ENCODE measurements at places on chromosomes 11 and 22. TPM values are rescaled to one million over a fixed set of nuclear protein-coding genes. Genes with fewer than 3 reads are reported as not detected.
A peak's percentile ranks its signal among the peaks of the same experiment; 100 is the strongest.

The ANGPTL5 gene
- polyA plus RNA-seq: not detected

The AMOTL1 gene
- 3.5 TPM for polyA plus RNA-seq

The POU2F3 gene
- 0.54 TPM for polyA plus RNA-seq

The TRIM51 gene
- not detected for polyA plus RNA-seq

The DKK3 gene
- 2.7 TPM for polyA plus RNA-seq

The FGF19 gene
- 0.07 TPM for polyA plus RNA-seq

The VPREB1 gene
- not detected for polyA plus RNA-seq

GRCh38 chr11:94800414-94800813, 32.3 kb downstream of the AMOTL1 start:
- H3K36me3 ChIP-seq: no peaks in the 10 kb centered on the region
- DNase-seq: peak; percentile 59
- no peaks in the 10 kb centered on the region for H3K27me3 ChIP-seq
- H3K4me1 ChIP-seq: peaks cover 24% of the 10 kb centered on the region

DNA sequence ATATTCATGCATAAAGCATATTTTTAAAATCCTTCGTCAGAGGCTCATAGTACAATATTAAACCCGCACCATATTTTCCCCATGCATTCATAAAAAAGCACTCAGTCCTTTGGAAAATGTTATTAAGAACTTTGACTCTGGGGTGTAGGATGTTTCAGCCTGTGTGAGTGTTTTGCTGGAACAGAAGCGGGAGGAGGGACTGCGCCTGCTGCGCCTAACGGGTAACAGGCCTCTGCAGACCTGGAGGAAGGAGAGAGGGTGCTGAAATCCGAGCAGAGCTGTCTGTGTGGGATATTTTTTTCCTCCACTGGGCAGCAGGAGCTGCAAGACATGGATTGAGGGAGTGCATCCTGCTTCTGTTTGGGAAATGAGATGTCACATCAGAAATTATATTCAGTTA, 483.0 kb downstream of the BRD1 start:
- no peaks in the 10 kb centered on the region for H3K27me3 ChIP-seq
- H3K36me3 ChIP-seq: no peaks in the 10 kb centered on the region
- no peaks in the 10 kb centered on the region for H3K4me1 ChIP-seq
- H3K4me3 ChIP-seq: no peak overlapping the region
- no peak for DNase-seq

GRCh38 chr22:40453671-40454070, 83.3 kb downstream of the SGSM3 start:
- H3K27ac ChIP-seq: no peak overlapping the region
- no peak overlapping the region for H3K4me3 ChIP-seq
- H3K27me3 ChIP-seq: no peaks in the 10 kb centered on the region
- no peaks in the 10 kb centered on the region for H3K36me3 ChIP-seq

DNA sequence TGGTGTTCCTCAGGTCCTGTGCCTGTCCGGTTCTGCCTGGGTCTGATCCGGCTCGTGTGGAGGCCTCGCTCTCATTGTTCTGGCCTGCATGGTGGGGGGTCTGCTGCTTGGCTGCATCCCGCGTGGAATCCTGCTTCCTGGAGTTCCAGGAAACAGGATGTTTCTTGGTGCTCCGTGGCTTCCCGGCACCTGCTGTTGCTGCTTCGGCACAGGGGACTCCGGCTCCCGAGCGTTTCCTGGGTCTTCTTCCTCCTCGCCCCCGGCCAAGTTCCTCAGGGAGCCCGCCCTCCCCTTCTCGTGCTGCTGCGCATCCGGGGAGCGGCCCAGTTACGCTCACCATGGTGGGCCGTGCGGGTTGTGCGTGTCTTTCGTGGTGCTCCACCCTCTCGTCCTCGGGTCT, 29.9 kb downstream of the GLB1L2 start:
- no peak for DNase-seq
- H3K36me3 ChIP-seq: no peaks in the 10 kb centered on the region
- H3K4me1 ChIP-seq: no peaks in the 10 kb centered on the region

DNA sequence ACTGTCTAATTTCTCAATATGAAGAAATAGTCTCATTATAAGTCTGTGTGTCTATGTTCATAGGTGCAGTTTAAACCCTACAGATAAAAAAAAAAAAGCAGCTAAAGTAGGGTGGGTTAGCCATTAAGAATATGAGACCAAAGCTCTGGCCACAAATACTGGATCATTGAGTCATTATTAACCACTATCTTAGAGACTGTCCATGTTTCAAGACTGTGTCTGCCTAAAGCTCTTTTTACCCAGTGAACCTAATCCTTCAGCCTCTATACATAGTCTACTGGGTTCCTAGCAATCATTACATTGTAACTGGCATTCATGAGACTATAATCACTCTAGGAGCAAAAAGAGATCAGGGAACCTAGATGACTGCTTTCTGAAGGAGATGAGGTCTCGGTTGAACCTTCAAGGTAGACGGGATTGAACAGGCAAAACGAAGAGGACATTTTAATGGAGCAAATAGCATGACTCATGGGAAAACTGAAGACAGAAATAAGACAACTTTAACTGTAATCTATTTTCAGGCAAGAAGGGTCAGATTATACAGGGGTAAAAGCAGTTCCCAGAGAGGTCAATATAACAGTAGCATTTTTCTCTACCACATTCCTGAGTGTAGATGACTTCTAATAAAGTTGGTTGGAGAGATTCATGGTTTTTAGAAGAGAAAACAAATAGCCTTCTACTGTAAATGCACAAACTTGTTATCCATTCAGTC, 64.0 kb upstream of the FIBIN start:
- H3K27me3 ChIP-seq: no peaks in the 10 kb centered on the region
- no peak overlapping the region for H3K4me3 ChIP-seq
- DNase-seq: no peak
- no peak overlapping the region for H3K27ac ChIP-seq

GRCh38 chr11:101705972-101706371, 122.2 kb upstream of the TRPC6 start:
- DNase-seq: no peak
- H3K27me3 ChIP-seq: no peaks in the 10 kb centered on the region
- no peaks in the 10 kb centered on the region for H3K4me1 ChIP-seq
- H3K36me3 ChIP-seq: no peaks in the 10 kb centered on the region
- H3K4me3 ChIP-seq: no peak overlapping the region
- H3K27ac ChIP-seq: no peak overlapping the region

GRCh38 chr11:6251990-6252473, 7.6 kb upstream of the CCKBR start:
- H3K4me1 ChIP-seq: peaks cover 10% of the 10 kb centered on the region
- no peak overlapping the region for H3K4me3 ChIP-seq
- H3K27me3 ChIP-seq: no peaks in the 10 kb centered on the region
- no peaks in the 10 kb centered on the region for H3K36me3 ChIP-seq

GRCh38 chr11:79253280-79253679, 187.6 kb downstream of the TENM4 start:
- no peaks in the 10 kb centered on the region for H3K36me3 ChIP-seq
- no peaks in the 10 kb centered on the region for H3K27me3 ChIP-seq
- no peak overlapping the region for H3K27ac ChIP-seq
- no peaks in the 10 kb centered on the region for H3K4me1 ChIP-seq
- DNase-seq: no peak

- H3K4me3 ChIP-seq: no peak overlapping the region
- no peaks in the 10 kb centered on the region for H3K36me3 ChIP-seq
- H3K4me1 ChIP-seq: no peaks in the 10 kb centered on the region
- H3K27ac ChIP-seq: no peak overlapping the region
These were observed 36.9 kb downstream of the OR6Q1 start for GRCh38 chr11:58067685-58068084.

GRCh38 chr11:27795955-27796861, 96.0 kb upstream of the BDNF start:
- no peak overlapping the region for H3K4me3 ChIP-seq
- H3K27ac ChIP-seq: no peak overlapping the region
- no peaks in the 10 kb centered on the region for H3K4me1 ChIP-seq
- no peaks in the 10 kb centered on the region for H3K27me3 ChIP-seq

DNA sequence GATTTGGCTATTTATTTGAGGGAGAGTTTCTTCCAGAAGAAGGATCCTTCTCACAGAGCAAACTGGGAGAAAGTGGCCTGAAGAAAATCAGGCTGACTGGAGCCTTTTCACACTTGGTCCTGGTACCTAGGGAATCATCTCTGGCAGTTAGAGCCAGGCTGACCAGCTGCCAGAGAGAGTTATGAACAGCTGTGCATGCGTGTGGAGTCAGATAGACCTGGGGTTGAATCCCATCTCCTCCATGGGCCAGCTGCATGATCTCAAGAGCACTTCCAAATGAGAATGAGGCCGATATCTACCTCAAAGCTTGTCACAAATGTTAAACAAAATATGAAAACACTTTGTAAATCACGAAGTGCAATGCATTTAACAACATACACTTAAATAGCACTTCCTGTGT, 390.0 kb downstream of the TENM4 start:
- no peak overlapping the region for H3K4me3 ChIP-seq
- no peak for DNase-seq
- H3K4me1 ChIP-seq: no peaks in the 10 kb centered on the region
- H3K27me3 ChIP-seq: no peaks in the 10 kb centered on the region
- no peaks in the 10 kb centered on the region for H3K36me3 ChIP-seq

- peaks cover 4% of the 10 kb centered on the region for H3K36me3 ChIP-seq
- H3K27ac ChIP-seq: peak overlapping the region; percentile 93
- no peaks in the 10 kb centered on the region for H3K27me3 ChIP-seq
- peaks cover 5% of the 10 kb centered on the region for H3K4me1 ChIP-seq
- H3K4me3 ChIP-seq: peak overlapping the region; percentile 90
These were observed 776 bp downstream of the NLRX1 start for GRCh38 chr11:119169282-119169719.

DNA sequence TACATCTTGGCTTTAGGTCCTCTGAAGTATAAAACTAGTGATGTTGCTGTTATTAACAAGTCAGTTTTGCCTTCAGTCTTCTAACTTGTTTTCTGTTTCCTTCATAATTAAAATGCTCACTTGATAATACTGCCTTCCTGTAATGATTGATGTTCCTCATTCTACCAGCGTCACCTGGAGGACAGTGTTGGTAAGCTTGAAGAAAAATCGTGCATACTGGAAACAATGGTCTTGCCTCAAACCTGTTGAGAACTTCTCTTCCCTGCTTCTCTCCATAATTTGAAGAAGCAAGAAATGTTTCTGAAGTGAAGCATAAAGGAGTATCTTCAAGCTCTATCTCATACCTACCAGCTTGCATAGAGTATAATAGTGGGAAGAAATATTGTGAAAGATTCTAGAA, 3.0 kb downstream of the YWHAH start:
- H3K36me3 ChIP-seq: no peaks in the 10 kb centered on the region
- no peak overlapping the region for H3K4me3 ChIP-seq
- no peak for DNase-seq
- H3K4me1 ChIP-seq: peaks cover 17% of the 10 kb centered on the region
- H3K27ac ChIP-seq: peak overlapping the region; percentile 94

DNA sequence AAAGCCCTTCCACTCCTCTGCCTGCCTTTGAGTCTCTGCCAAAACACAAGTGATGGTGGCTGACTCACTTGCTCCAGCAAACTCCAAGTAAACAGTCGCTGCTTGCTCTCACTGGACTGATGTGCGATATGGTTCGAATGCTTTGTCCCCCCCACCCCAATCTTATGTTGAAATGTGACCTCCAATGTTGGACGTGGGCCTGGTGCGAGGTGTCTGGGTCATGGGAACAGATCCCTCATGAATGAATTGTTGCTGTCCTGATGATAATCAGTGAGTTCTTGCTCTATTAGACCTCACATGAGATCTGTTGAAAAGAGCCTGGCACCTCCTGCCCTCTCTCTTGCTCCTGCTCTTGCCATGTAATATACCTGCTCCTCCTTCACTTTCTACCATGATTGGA, 747.9 kb downstream of the OPCML start:
- DNase-seq: no peak
- H3K27ac ChIP-seq: no peak overlapping the region
- no peaks in the 10 kb centered on the region for H3K27me3 ChIP-seq
- H3K4me1 ChIP-seq: no peaks in the 10 kb centered on the region

DNA sequence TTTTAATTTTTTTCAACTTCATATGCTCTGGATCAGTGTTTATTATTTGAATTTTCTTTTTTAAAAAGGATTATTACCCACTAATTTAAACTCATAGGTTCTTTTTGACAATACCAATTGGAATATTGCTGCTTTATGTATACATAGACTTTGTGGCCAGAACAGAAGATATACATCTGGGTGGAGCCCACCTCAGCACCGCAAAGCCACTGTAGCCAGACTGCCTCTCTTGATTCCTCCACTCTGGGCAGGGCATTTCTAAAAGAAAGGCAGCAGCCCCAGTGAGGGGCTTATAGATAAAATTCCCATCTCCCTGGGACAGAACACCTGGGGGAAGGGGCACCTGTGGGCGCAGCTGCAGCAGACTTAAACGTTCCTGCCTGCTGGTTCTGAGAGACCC, 10.6 kb upstream of the C11orf58 start:
- no peaks in the 10 kb centered on the region for H3K27me3 ChIP-seq
- no peak for DNase-seq
- H3K4me3 ChIP-seq: no peak overlapping the region
- no peaks in the 10 kb centered on the region for H3K36me3 ChIP-seq
- H3K4me1 ChIP-seq: no peaks in the 10 kb centered on the region

- H3K27ac ChIP-seq: no peak overlapping the region
- H3K27me3 ChIP-seq: no peaks in the 10 kb centered on the region
- no peak for DNase-seq
These were observed 1.9 kb downstream of the RBFOX2 start for GRCh38 chr22:36026741-36027140.

DNA sequence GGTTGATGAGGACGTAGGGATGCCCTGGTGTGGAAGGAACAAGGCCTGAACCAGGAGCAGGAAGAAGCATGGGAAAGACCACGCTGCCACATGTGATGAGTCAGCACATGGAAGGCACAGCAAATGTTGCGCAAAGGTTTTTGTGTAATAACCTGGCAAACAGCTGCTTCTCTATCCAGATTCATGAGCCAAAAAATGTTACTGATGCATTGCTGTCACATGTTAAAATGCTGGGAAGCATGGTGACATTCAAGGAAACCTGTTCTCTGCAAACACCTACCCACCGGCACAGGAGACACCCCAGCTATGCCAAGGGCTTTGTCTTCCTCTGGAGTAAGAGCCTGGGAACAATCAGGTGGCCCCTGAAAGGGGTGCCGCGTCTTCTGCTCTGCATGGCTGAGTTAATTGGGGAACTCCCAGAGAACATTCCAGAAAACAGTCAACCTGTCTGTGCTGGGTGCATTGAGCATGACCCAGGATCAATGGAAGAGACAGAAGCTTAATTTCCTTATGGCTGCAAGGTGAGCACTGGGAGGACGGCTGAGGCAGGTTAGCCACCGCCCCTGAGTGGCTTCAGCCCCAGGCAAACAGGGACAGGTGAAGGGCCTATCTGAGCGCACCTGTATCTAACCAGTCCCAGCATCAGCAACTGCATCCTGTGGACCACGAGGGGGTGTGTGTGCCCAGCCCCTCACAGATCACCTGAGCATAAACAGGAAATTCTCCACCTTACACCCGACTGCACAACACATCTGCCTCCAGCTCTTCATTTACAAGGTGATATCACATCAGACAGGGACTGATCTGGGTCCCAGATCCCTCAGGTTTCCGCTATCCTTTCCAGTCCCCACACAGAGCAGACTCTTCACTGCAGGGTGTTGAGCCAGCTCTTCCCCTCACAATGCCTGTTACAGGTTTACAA, 108.4 kb downstream of the GGTLC2 start:
- no peaks in the 10 kb centered on the region for H3K27me3 ChIP-seq
- no peak overlapping the region for H3K27ac ChIP-seq
- no peaks in the 10 kb centered on the region for H3K36me3 ChIP-seq
- peak; percentile 35 for DNase-seq
- H3K4me1 ChIP-seq: no peaks in the 10 kb centered on the region

Measured in pancreas (tissue), 10 donors.